Urinary bladder (tissue), 4 donors: ENCODE measurements at places on chromosomes 11 and 22. TPM values are rescaled to one million over a fixed set of nuclear protein-coding genes. Genes with fewer than 3 reads are reported as not detected.

GRCh38 chr11:111500481-111500880, 11.7 kb downstream of the BTG4 start:
- DNase-seq = no peak

DNA sequence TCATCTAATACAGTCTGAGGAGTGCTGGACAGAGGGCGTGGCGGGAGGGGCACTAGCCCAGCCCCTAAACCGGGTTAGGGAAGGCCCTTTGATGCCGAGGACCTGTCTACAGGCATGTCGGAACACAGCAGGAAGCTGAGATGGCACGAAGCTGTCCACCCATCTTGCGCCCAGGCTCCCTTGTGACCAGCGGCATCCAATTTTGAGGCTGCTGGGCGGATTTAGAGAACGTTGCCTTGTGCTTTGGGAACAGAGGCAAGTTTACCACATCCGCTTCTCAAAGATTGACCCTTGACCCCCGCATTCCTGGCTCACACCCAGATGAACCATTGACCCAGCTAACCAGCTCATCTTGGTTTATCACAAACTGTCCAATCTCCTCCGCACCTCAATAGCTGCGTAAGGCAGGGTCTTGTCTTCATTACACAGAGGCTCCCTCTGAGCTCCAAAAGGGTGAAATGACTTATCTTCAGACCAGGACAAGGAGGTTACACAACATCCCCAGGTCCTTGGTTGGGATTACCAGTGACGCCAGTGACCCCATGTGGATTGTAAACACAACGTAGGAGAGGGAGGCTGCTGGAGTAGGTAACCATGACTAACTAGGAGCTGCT, 4.5 kb downstream of the FAM83F start:
- no peak for DNase-seq

Gene TIMP3
- polyA plus RNA-seq = 212 TPM

DNA sequence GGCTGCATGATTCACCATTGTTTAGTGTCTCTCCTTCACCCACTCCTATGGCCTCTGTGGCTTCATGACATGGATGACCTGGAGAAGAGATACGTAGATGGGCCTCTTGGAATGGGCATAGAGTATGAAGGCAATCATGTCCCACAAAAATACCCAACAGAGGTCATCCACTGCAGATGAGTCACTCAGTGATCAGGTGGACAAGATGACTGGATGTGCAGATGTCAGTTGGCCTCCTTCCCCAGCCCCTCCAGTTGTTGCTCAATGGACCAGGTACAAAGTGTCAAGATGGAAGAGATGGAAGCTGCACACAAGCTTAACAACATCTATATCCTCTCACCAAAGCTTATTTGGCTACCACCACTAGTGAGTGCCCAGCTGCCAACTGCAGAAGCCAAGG, 41.0 kb upstream of the CLPB start:
- DNase-seq = no peak

DNA sequence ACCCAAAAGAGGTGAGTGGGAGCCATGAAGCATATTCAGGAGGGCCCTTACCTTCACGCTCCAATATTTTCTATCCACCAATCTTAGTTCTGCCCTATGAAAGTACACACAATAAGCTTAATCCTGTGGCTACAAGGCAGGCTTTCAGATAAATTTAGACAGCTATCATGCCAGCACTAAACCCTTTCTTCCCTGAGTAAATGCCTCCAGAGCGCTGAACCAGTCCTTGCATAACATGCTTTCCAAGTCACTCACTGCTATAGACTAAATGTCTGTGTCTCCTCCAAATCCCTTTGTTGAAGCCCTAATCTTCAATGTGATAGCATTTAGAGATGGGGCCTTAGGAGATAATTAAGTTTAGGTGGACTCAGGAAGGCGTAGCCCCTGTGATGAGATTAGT, 50.3 kb upstream of the FIBIN start:
- no peak for DNase-seq

GRCh38 chr11:112931703-112932102, 29.5 kb upstream of the NCAM1 start:
- no peak for DNase-seq

Gene NKAPD1
- 16.0 TPM for polyA plus RNA-seq

GRCh38 chr11:28628412-28628811, 520.2 kb downstream of the METTL15 start:
- DNase-seq = no peak

- DNase-seq = no peak
Measured at GRCh38 chr11:95487391-95487790, 256.4 kb upstream of the SESN3 start.

Gene SPINDOC
- polyA plus RNA-seq = 19.0 TPM

GRCh38 chr11:8016440-8016839, 29.3 kb downstream of the EIF3F start:
- DNase-seq = no peak

GRCh38 chr11:10990637-10991193, 132.9 kb upstream of the ZBED5 start:
- DNase-seq = no peak

DNA sequence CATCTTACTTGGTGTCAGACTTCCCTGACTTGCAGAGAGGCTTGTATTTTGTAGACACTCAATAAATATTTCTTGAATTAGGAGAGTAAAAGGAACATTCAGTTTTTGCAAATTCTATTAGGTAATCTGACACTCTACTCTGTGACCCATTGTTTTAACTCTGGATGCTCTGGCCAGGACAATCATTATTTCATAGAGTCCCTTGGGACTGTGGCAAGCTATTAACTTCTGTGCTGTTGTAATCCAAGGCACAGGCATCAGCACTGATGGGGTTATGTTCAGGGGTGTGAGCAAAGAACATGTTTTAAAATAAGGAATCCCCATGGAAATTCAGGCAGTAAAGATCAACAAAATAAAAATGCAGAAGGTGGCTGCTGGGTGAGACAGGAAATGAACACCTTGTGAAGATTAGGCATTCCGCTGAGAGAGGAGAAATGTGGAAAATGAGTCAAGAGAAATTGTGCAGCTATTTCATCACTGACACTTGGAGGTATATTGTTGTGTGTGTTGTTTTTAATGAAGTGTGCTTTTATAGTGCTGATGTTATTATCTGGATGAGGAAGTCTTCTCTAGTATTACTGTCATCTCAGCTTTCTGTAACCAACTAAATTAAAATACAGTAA, 175.2 kb downstream of the WNT11 start:
- no peak for DNase-seq

- DNase-seq = no peak
Measured at GRCh38 chr11:62400281-62400680, 18.6 kb upstream of the SCGB1A1 start.

- DNase-seq = no peak
Measured at GRCh38 chr11:83020942-83021779, 50.5 kb downstream of the RAB30 start.

- DNase-seq = no peak
Measured at GRCh38 chr11:117181586-117182550, 3.3 kb downstream of the SIDT2 start.

- no peak for DNase-seq
Measured at GRCh38 chr11:119493712-119494111, 70.7 kb upstream of the THY1 start.
